ENCODE measurements at places on chromosomes 2 and 18.

GRCh38 chr2:182267971-182268370 is 158.9 kb downstream of the PDE1A start:
- DNase-seq = no peak

GRCh38 chr18:55256226-55256928 is 297.1 kb upstream of the CCDC68 start:
- DNase-seq = no peak

DNA sequence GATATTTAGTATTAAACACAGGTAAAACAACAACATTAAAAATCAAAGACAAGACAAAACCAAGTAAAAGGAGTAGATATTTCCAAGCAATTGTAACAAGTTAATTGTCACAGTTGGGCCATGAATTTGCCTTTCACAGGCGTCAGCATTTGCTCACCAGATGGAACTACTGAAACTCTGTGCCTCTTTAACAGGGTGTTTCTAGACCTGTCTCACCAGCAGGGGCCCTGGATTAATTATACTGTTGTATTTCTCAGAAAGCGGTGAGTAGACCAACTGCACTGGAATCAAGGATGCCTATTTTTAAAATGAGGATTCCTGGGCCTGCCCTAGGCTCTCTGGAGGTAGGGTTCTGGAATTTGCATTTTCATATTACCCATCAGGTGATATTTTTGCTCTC is 92.6 kb downstream of the UPP2 start:
- DNase-seq = no peak

DNA sequence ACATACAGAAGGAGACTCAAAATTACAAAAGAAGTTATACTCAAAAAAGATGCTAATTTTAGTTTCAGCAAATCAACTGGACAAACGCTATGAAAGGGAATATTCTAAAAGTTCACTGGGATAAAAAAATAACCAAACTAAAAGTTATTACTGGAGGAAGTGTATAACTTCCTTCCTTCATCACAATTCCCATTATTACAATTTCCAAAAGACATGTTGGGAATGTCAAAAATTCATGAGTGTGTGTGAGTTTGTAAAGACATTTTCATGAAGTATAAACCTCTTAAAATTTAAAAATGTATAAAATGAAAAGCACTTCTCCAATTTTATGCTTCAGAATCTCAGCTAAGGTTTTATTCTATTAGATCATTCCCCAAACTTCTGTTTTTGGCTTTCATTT is 67.8 kb downstream of the MERTK start:
- no peak for DNase-seq

GRCh38 chr18:75214766-75215510 is 4.3 kb downstream of the TSHZ1 start:
- no peak for DNase-seq

GRCh38 chr2:17646838-17647701 is 106.5 kb downstream of the SMC6 start:
- no peak for DNase-seq

DNA sequence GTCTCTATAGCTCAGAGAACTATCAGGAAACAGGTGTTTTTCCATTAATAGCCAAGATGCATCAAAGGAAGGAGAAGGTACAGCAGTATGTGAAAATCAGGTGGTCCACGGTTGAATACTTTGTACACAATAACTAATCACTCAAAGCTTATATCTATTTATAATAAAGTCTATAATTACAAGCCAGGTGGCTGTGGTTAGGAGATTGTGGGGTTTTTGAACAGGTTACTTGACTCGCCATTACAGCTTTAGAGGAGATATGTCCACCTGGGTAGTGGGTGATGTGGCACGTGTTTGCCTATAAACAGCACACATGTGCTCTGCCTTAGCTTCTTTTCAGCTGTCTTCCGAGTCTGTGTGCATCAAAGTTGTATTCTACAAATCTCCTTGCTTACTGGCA is 892.2 kb upstream of the ZEB2 start:
- no peak for DNase-seq

DNA sequence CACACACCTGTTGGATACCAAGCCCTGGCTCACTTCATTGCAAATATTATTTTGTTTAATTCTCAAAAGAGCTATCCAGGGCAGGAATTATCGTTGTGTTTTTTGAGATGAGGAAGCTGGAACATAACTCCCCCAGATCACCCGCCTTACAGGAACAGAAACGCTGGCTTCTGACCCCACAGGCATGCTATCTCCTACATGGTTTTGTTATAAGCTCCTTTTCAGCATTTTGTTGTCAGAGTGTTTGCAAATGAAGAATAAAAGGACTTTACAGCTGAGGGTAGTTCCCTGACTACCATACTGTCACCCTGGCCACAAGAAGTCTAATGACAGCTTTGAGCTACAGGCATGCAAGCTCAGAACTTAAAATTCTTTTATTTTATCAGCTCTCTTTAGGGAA is 62.0 kb upstream of the MRPS9 start:
- no peak for DNase-seq
